ENCODE measurements at places on chromosomes 12 and 14.

- DNase-seq = no peak
Measured at GRCh38 chr14:94001016-94001415, 3.9 kb downstream of the CCDC197 start.

DNA sequence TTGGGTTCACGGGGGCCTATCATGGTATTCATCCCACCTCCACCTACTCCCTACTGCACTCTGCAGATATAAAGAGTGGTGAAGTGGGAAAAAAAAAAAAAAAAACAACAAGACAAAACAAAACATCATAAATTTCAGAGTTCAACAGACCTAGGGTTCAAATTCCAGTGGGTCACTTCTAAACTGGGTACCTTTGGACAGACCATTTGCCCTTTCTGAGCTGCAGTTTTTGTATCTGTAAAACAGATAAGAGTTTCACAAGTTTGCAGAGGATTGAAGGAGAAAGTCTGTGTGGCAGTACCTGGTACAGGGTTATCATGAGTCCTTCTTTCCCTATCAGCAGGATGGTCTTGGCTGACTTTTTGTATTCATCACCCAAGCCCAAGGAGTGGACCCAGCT is 211.2 kb upstream of the EEA1 start:
- DNase-seq = no peak

DNA sequence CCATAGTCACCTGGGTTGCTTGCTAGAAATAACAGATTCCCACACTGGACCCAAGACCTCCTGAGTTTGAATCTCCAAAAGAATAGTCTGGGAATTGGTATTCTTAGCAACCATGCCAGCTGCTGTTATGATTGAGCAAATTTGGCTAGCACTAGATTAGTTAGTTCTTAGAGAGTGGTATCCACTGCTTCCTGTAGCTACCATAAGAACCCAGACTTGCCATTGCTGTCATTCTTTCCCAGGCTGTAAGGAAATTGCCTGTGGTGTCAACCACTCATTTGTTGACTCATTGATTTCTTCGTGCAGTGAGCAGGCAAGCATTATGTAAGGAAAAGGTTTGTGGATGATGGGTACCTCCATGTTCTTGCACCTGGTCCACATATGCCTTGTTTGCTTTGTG is 201.8 kb upstream of the RGS6 start:
- DNase-seq = no peak

- DNase-seq = no peak
Measured at GRCh38 chr12:68378872-68379606, 46.9 kb upstream of the MDM1 start.

GRCh38 chr12:21650997-21651396 is 6.6 kb downstream of the LDHB start:
- no peak for DNase-seq

DNA sequence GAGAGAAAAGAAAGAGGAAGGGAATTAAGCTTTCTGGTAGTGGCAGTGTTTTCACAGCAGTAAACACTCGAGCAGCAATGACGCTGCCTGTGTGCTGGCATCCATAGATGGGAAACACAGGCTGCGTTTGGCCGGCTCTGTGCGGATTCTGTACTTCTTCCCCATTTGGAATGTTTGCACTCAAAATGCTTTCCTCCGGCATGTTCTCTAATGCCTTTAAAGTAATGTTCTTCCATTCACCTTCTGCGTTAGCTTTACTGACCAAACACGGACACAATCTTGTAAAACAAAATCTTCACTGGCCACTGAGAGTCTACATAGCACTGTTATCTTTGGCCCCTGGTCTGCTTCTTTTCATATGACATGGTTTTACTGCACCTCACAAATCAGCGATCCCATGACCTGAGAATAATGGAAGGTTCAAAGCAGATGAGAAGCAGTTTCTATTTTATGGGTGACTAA is 31.4 kb downstream of the DCP1B start:
- DNase-seq = no peak

DNA sequence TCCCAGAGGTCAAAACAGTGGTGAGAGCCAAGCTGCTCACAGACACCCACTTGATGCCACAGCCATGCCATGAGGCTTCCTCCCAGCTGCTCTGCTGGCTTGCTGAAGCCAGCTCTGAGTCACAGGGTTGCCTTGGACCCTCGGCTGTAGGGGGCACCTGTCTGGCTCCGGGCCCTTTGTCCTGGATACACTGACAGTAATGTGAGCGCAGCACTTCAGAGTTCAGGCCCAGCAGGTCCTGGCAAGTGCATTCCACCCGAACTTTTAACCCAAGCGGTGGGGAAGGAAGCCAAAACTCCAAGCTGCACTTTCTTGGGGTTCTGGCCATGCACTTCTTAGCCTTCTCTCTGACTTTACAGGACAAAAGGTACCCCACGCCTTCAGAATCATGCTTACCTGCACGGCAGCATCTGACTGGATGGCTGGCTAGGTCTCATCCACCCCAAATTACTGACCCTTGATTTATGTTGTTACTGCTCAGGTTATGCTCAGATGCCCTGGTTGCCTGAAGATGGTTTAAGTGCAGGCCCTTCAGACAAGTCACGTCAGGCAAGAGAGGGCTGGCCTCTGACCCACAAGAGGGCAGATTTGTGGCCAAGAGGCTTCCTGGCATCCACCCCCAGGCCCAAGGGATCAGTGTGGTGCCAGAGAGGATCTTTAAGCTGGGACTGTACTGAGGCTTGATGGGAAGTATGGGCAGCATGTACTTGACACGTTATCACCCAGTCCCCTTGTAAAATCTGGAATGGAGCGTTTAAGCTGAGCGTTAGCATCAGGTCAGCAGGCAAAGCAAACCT is 24.8 kb downstream of the SLC25A29 start:
- no peak for DNase-seq

GRCh38 chr12:31876568-31877424 is 82.4 kb upstream of the RESF1 start:
- DNase-seq = no peak

- DNase-seq = no peak
Measured at GRCh38 chr14:69335371-69335771, 62.7 kb downstream of the ERH start.

DNA sequence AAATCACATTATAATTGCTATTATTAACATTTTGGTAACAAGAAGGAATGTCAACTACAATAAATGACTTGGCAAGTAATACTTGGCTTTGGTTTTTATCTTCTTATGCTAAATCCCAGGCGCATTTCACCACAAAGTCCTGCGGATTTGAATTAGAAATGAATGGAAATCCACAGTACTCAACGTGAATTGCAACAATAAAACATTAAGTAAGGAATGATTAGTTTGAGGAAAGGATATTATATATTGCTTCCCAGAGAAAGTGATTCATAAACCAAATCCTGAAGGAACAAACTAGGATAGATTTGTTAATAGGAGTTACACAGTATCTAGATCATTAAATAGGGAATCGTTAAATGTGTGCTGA is 1089.7 kb downstream of the TRHDE start:
- no peak for DNase-seq

DNA sequence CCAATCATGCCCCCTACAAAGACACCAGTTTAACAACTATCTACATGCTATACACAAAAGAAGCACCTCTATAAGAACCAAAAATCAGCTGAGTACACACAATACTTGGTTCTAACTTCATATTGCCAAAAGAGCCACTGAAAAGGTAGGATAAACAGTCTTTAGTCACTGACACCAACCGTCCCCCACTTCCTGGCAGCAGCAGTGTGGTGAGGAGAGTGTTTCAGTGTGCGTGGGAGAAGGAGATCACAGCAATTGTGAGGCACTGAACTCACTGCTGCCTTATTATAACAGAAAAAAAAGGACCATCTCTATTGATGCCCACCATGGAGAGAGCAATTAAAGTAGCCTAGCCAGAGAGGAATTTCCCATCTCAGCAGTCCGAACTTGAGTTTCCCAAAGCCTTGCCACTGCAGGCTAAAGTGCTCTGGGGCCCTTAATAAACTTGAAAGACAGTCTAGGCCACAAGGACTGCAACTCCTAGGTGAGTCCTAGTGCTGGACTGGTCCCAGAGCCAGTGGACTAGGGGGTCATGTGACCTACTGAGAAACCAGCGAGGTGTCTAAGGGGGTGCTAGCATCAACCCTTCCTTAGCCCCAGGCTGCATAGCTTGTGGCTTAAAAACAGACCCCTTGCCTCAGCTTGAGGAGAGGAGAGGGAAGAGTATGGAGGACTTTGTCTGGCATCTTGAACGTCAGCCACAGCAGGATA is 37.1 kb upstream of the LMNTD1 start:
- DNase-seq = peak; percentile 3

- DNase-seq = no peak
Measured at GRCh38 chr12:50112456-50113218, 601 bp downstream of the COX14 start.

DNA sequence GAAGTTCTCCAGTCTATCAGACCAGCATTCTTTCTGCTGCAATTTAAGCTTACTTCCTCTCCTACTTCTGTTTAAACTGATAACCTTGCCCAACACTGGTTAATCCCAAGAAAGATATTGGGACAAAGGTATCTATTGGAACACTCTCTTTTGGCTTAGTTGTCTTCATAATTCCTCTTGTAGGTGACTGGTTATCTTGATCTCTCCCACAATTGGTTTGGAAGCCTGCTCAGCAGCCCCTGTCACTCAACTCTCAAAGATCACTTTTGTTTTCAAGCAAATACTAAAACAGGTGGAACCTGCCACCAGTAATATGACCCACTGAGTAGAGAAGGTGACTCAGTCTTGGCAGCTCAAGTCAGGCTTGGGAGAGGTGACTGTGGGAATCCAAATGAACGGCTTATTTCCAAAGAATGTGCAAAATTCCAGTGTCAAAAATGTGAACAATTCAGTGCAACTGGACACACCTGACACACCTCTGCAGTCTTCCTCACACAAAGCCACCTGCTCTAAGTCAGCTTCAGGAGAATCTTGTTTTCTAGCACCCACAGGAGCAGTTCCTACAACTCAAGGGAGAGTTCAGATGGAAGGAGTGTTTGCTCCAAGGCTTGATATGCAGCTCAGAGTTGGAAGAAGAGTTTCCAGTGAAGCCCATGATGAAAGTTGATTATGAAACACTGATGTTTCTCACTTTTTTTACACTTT is 83.2 kb upstream of the SLC38A2 start:
- DNase-seq = no peak

GRCh38 chr14:70631948-70632347 is 9.8 kb upstream of the TTC9 start:
- no peak for DNase-seq

GRCh38 chr14:62429683-62430082 is 615.6 kb downstream of the KCNH5 start:
- no peak for DNase-seq

DNA sequence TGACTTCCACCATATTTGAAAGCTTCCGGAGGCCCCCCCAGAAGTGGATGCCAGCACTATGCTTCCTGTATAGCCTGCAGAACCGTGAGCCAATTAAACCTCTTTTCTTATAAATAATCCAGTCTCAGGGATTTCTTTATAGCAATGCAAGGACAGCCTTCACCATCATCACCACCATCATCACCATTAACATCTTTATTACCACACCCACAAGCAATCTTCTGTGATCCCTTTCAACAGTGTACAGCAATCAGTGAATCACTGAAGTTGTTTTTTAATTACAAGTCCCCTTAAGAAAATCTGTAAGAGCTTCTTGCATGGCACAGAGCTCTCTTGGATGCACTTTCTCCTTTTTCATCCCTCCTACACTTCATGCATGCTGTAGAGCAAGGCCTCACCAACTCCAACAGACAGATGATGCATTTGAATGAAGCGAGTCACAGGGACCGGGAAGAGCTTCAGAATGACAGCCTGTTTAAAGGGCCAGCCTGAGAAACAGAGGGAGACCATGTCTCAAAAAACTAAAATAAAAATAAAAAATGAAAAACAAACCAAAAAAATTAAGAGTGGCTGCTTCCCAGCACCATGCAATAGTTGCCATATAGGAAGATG is 83.6 kb upstream of the VASH1 start:
- no peak for DNase-seq

GRCh38 chr12:72291175-72291574 is 19.0 kb downstream of the TRHDE start:
- DNase-seq = no peak

DNA sequence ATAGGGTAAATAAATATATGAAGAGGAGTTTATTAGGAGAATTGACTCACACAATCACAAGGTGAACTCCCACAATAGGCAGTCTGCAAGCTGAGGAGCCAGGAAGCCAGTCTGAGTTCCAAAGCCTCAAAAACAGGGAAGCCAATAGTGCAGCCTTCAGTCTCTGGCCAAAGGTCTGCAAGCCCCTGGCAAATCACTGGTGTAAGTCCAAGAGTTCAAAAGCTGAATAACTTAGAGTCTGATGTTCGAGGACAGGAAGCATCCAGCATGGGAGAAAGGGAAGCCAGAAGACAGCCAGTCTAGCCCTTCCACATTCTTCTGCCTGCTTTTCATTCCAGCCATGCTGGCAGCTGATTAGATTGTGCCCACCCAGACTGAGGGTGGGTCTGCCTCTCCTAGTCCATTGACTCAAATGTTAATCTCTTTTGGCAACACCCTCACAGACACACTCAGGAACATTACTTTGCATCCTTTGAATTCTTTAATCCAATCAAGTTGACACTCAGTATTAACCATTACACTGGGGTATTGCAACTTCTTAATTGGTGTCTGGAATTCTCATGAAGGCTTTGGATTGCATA is 736.5 kb upstream of the LMO3 start:
- DNase-seq = no peak

DNA sequence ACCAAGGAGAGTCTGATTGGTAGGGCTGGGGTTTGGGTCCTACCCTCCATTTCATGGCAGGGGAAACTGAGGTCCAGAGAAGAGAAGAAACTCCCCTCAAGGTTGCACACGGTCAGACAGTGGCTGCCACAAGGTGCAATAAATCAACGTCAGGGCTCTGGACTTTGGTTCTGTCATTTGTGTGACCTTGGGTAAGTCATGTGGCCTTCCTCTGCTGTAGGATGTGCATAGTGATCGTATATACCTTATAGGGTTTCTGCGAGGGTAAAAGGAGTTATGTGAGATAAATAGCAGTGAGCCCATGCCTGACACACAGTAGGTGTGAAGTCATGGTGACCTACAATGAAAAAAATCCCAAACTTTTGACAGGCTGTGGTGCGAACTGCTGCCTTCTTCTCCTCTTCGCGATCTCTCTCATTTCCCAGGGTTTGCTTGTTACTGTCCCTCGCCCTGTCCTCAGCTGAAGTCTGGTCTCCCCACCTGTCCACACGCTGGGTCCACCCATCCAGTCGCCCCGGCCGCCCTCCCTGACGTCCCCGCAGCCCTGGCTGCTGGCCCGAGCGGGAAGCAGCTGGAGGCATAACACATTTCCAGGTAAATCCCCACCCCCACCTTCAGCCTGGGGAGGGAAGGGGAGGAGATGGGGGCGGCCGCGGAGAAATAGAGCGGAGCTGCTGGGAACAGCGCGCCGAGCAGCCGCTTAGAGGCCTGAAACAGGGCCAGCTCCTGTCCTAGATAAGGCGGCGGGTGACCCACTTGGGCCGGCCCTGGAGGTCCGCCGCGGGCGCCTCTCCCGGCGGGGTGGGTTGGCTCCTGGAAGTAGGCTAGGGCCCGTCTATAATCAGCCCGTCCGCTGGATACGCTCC is 1.8 kb upstream of the FAM222A start:
- DNase-seq = no peak
